ENCODE measurements at places on chromosomes 7 and 10.

- no peak for DNase-seq
Observed at GRCh38 chr7:154929006-154929726, 73.8 kb downstream of the PAXIP1 start.

- no peak for DNase-seq
Observed at GRCh38 chr7:87645446-87645845, 17.2 kb downstream of the RUNDC3B start.

GRCh38 chr10:71613261-71613777, 106.3 kb downstream of the C10orf105 start:
- DNase-seq: no peak

DNA sequence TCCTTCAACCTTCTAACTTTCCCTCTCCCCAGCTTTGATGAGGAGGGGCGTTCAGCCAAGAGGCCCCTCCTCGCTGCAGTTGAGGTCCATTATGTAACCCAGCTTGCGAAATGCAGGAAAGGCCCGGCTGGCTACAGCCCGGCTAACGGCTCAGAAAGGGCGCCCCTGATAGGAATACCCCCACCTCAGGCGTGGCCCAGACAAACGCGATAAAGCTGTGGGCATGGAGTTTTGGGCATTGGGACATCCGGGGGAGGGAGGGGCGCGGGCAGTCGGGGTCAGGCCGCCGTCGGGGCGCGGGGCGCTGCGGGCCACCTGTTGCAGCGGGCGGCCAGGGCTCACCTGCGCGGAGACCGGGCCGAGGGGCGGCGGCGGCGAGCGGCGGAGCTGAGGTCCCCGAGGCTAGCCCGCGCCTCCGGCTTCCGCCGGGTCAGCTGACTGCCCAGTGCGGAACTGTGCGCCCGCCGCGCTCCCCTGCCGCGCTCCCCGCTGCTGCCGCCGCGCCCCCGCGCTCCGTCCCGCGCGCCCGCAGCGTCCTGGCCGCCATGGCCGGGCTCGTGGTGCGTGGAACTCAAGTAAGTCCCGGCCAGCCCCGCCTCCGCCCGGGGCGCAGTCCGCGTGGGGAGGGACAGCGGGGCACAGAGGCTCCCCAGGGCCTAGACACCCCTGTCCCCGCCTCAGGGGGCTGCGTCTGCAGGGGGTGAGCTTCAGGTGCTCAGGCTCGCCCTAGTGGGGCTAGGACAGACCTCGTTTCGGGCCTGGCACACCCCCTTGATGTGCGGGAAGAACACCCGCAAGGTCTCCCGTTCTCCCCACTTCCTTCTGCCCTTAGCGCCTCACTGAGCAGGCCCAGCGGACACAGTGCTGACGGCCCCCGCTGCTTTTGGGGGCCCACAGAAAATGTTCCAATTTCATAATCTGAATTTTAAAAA, at the start of gene LRMDA:
LRMDA (plus strand) TSS at position 445 of the 932 bp plus-strand sequence.
- DNase-seq: peak; percentile 52

DNA sequence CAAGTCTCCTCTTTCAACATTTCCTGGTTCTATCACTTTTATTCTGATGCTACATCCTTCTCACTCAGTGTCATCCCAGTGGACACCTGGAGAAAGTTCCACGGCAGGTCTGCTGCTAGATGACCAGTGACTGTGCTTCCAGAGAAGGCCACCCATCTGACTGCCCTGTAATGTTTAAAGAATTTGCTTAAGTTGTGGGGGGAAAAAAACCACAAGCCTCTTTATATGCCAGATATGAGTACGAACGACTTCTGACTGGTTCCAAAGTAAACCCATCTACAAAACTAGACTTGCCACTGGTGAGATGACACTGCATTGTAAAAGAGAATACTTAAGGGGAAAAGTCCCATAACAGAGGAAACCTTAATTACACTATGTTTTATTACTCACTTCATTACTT, 69.6 kb upstream of the VWC2 start:
- no peak for DNase-seq

GRCh38 chr7:134014935-134015334, 112.2 kb upstream of the LRGUK start:
- no peak for DNase-seq

DNA sequence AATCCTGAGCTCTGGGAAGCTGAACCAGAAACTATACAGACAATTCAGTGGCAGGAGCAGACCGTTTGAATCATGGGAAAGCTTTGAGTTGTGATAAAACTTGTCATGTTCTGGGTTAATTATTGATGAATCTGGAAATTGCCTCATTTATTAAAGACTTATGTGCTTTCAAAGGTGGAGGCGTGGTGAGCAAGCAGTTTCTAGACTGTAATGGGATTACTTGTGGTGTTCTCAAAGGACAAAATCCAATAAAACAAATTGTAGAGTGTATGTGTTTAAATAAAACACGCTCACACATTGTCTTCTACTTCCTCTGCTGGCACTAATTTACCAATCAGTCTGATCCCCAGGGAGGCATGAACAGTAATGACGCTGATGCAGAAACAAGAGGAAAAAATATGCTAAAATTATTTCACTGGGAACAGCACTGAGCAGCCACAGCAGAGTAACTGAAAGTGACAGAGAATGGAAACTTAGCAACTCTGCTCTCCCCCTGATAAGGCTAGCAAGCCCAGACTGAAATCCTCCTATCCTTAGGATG, 25.1 kb downstream of the PARD3 start:
- DNase-seq: no peak

DNA sequence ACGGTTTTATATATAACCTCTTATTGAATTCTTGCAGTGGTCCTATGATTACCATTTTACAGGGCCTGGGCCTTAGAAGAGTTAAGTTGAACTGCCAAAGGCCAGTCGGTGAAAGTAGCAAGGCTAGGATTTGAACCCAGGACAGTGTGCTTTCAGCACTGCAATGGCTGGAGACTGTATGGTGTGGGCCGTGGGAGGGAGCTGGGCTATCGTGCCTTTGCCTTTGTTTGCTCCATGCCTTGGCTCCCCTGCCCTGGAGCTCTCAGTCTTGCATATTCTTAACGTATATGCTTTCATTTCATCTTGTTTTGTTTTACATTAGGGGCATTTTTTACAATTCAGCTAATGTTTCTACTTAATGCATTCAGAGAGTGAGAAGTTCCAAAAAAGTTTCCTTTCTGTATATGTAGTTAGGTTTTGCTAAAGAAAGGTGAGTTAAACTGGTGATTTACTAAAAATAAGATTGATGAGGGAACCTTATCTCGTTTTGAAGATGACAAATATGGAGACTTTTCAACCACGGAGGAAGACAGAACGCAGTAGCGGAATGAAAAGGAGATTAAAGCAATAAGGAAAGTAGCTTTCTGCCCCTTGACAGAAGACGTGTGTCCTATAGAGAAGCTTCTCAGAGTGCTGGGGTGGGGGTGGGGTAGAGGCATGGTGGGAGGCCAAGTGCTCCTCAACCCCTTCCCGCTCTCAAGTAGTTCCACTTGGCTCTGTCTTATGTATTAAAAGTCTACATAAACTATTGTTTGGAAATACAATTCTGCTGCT, 82.5 kb downstream of the RTKN2 start:
- no peak for DNase-seq

GRCh38 chr7:157687158-157687557, 350.4 kb downstream of the DNAJB6 start:
- no peak for DNase-seq

DNA sequence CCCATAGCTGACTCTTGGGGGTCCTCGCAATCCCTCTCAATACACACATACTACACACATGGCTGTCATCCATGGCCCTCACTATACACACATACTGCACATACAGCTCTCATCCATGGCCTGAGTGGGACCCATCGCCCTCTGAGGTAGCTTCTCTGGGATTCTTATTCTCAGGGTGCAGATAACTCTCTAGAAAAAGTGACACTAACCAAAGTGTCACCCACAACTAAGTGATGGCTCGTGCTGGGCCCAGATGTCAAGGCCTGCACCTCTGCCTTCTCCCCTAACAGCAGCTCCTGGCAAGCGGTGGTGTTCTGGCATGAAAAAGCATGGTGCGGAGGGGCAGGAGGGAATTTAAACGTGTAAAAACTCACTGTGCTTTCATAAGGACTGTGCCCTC, 62.7 kb upstream of the ZPBP start:
- no peak for DNase-seq

DNA sequence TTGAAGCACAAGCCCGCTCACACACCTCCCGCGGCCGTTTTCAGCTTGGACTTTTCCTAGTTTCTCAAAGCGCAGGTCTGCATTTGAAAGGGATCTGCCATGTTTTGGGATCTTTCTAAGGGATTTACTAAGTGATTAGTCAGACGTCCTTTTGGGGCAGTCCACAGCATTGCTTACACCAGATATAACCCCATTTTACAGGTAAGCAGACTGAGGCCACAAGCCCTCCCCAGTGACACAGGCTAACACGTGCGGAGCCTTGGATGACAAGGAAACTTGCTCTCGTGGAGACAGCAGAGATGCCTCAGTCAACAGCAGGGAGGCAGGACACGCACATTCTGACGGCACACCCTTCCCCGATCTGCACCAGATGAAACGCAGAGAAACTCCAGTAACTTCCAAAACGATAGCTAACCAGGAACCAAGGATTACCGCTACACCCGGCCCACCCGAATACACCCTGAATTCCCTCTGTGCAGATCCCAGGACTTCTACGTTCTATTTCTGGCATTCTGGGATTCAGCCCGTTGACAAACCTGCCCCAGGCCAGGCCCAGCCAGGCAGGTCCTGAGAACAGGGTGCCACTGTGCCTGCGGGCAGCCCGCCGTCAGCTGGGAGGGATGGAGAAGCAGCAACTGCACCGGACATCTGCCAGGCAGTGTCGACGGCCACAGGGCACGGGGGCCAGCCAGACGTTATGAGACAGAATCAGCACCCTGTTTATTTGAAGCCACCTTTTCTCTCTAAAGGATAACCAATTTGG, 27.9 kb downstream of the FOXL3 start:
- DNase-seq: no peak

DNA sequence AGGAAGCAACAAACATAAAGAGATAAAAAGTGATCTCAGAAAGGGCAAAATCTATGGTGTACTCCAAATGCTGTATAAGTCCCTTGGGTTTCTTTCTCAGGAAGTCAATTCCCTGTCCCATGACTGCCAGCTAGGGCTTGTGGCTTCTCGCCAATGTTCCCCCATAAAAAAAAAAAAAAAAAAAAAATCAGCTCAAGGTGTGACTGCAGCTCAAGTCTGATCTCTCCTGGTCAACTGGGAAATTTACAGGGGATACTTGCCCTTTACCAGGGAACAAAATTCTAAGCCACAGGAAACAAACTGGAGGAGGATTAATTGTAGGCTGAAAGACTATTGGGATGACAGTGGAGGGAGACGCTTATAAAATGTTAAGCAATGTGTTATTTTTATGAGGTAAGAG, 76.0 kb downstream of the PCGF5 start:
- DNase-seq: no peak

GRCh38 chr10:29304264-29304994, 15.6 kb downstream of the LYZL1 start:
- DNase-seq: peak; percentile 75

All from AG08396 (cell line).